ENCODE measurements at places on chromosomes 4 and X.
A peak's percentile ranks its signal among the peaks of the same experiment; 100 is the strongest.

DNA sequence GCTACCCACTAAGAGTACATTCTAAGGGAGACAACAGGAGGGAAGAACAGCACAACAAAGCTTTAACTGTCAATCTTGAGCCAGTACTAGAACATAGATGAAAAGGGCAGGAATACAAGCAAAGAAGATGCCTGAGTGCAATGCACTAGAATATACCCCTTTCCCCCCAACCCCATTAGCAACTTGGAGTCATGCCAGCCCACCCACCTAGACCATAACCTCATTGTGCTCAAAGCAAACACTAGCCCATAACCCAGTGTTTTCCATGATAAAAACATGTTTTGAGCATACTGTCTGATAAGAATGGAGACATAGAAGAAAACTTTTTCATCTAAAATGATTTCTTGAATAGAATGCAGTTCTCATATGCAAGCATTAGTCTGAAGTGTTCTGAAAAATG lies 183.2 kb downstream of the RAP1GDS1 start:
- DNase-seq: no peak

DNA sequence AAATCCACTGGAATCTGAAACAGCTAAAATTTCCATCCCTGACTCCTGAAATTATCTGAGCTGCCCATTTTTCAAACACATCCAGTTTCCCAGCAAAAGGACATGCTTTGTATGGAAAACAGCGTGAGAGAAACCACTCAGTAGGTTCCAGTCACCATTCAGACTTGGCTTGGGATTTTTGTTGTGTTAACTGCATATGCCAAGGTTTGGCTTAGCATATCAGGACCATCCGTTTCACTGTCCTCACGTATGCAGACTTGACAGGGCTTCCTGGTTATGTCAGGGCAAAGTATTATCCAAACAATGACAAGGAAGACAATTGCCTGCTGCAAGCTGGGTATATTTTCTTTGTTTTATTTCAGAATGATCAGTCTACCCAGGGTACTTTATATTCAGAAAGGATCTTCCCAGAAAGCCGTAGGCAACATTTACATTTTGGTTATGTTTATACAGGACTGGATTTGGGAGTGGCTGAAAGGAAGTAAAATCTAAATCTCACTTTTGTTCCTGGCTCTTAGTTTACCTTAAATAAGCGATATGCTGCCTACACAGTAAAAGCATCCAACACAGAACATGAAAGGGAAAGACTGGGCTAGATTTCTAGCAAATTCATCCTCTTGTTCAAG lies 41.3 kb upstream of the CCKAR start:
- DNase-seq: no peak

GRCh38 chr4:123783151-123783790 lies 386.7 kb downstream of the SPRY1 start:
- peak; percentile 49 for DNase-seq

GRCh38 chr4:42466273-42466844 lies 69.1 kb downstream of the SHISA3 start:
- no peak for DNase-seq

DNA sequence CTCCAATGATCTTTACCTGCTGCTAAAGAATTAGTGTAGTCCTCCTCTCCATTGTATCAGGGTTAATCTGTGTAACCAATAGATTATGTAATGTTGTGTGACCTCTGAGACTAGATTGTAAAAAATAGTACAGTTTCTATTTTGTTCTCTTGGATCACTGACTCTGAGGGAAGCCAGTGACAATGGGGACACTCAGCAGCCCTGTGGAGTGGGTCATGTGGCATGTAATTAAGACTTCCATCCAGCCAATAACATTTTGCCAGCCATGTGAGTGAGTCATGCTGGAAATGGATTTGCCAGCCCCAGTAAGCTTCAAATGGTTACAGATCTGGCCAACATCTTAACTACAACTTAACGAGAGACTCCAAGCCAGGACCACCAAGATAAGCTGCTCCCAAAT lies 332.3 kb downstream of the PTTG2 start:
- DNase-seq: peak; percentile 8

- no peak for DNase-seq
Observed at GRCh38 chr4:98352396-98352795, 91.2 kb downstream of the RAP1GDS1 start.

DNA sequence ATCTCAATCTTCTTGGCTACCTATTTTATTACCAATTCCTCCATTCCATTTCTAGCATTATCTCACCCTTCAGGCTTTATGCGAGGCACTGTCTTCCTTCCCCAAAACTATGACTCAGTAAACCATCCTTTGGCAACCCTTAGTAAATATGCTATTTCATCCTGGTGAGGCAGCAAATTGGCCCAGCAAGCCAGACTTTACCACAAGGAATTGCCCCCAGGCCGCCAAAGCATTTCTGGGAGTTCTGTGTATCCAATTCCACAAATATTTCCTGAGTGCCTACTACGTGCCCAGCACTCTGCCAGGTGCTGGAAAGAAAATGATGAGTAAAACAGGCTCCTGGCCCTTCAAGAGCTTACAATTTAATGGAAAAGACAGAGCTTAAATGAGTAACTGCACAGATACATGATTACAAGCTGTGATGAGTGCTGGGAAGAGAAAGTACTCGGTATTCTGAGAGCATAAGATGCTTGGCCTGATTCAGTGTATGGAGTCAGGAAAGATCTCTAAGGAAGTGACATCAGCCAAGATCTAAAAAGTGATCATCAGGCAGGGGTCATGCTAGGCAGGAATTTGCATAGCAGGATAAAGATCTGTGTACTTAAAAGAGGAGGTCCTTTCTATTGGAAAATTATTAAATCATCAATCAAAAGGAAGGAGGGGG lies 193.8 kb downstream of the ADAMTS3 start:
- DNase-seq: peak; percentile 97

DNA sequence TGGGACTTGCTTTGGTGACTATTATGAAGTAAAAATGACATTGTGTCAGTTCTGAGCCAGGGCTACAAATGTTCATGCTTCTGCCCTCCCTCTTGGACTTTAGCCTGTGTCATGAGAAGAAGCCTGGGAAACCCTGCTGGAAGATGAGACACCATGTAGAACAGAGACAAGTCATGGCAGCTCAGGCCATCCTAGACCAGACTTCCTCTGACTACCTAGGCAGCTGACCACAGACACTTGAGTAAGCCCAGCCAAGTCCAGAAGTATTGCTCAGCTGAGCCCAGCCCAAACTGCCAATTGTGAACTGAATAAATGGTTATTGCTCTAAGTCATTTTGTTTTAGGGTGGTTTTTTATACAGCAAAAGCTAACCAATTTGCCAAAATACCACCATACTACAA lies 467.6 kb upstream of the CNKSR2 start:
- DNase-seq: no peak

- no peak for DNase-seq
Observed at GRCh38 chr4:113042502-113042901, 7.0 kb upstream of the ANK2 start.

GRCh38 chr4:71262161-71262560 lies 76.7 kb upstream of the SLC4A4 start:
- DNase-seq: peak; percentile 86

DNA sequence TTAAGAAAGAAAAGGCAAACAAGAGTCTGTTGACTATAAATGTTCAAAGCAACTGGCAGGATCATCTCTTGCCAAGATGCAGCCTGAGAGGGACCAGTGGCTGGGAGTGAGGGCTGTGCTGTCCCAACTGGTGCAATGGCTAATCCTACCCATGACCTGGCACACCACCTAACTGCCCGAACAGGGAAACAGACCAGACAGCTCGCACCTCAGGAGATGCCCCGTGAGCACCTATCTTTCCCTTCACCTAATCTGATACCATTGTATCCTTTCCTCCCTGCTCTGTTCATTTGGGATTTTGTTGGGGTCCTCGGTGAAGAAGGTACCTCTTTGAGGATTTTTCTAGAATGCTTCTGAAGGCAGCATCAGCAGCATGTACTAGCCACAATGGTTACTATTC lies 206.5 kb upstream of the MAMLD1 start:
- DNase-seq: no peak

- DNase-seq: peak; percentile 79
Observed at GRCh38 chr4:144578681-144579080, 67.3 kb upstream of the HHIP start.

DNA sequence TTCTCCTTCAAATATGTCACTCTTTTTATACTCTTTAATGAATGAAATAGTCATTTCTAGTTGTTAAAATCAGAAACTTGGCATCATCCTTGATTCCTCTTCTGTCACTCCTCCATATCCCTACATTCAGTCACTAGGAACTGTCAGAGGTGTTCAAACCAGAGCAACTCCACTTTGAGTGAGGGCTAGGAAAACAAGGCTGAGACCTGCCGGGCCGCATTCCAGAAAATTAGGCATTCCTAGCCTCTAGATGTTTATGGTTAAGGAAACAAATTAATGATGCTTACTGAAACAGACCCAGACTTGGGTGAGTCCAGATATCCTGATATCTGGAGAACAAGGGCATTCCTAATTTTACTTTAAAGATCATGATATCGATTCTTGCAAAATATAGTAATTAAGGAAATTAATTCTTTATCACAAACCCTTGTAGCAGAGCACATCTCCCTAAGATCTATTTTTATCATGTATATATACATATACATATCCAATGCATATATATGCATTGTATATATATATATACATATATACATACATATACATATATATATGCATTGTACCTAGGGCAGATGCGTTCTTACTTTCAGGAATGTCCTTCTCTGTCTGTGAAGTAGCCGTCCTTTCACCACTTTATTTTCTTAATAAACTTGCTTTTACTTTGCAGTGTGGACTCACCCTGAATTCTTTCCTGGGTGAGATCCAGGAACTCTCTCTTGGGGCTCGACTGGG lies 98.4 kb upstream of the GC start:
- no peak for DNase-seq

DNA sequence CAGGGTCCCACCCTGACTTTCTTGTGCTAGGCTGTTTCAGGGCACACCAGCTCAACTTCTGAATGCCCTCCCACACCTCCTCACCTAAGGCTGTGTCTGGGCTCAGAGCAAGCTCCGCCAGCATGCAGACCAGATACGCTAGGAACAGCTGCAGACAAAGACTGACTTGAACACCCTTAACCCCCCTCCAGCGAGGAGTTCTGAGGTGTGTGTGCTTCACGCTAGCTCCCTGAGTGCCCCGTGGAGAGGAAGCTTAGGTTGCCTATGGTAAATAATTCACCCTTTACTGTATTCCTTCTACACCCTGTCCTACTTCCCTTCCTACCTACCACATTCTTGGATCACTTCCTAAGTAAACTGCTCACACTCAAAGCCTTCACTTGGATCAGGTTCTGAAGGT lies 115.0 kb downstream of the VCX3B start:
- no peak for DNase-seq

DNA sequence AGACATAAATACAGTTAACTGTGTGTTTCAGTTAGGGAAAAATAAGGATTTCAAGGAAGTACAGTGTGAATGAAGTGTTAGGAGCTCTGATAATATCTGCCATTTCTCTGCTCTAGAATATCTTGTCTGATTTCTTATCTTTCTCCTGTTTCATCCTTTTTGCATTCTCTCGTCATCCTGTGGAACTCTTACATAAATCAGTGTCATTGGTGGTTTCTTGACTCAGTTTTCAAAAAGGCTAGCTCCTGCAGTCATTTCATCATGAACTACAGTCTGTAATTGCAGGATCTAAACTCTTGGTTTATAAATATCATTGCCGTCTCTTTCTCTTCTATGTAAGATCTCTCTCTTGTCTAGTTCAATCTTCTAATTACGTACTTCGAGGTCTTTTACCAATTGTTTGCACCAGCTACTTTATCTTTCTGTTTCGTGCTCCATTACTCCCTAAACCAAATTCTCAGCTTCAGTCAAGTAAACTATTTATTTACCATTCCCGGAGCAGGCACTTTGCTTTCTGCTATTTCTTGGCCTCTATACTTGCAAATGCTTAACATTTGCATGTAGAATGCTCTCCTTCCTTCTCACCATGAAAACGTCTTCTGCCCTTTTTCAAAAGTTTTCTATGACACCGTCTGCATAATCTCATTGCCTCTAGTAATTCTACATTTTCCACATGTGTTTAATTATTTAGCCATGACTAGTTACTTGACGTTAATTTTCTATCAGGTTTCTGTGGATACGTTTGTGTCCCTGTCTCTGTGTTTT lies 294.0 kb downstream of the TENM3 start:
- no peak for DNase-seq

GRCh38 chrX:154313147-154313546 lies 17.6 kb downstream of the TKTL1 start:
- no peak for DNase-seq

DNA sequence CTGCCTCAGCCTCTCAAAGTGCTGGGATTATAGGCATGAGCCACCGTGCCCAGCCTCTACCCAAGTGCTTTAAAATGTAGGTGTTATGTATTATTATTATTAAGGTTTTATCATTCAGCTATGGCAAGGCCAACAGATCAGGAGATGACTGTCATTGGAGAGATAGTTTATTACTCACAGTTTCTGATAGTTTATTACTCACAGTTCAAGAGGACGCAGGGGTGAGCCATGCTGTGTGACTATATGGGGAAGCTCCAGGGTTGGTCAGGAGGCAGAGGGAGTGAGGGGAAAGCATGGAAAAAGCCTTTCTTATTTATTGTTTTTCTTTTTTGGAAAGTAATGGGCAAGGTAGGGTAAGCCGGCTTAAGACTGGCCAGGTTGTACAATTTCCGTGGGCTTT lies 25.4 kb upstream of the ARSD start:
- DNase-seq: peak; percentile 7

DNA sequence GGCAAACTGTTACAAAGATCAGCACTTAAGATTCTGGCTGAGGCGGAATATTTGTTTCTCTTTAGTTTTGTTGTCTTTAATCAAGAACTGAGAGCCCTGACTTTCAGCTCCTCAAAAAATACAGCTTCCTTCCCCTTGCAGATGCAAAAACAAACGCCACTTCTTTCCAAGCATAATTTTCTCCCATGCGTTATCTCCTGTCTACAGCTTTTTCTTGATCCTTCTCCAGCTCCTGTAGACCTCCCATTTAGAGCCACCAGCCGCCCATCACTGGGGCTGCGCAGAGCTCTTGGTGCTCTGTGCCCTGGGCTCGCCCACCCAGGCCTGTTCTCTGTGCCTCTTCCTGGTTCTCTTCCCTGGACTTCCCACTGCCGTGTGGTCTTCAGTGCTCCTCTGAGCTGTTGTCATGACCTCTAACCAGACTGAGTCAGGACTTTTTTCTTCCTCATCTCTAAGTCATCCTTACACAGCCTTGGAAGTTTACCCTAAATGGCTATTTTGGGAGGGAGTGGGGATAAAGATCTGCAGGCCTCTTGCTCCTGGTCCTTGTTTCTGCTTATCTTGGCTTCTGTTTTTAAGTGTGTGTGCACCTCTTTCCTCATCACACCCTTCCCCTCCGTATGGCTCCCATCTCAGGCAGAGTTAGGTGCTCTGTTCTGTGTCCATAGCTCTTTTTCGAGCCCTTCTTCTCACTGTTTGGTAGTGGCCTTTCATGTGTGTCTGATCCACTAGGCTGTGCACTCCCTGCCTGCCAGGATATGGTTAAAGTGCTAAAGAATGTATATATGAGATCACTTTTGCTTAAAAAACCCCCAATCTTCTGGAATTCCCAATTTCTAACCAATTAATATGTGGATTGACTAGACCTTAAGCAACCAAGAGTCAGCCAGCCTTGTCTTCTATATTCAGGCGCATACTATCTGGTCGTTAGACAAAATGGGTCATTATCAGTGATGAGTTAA lies 122.5 kb downstream of the PTTG2 start:
- peak; percentile 92 for DNase-seq

Data from EH (cell line).